ENCODE measurements at places on chromosomes 5 and 9.

DNA sequence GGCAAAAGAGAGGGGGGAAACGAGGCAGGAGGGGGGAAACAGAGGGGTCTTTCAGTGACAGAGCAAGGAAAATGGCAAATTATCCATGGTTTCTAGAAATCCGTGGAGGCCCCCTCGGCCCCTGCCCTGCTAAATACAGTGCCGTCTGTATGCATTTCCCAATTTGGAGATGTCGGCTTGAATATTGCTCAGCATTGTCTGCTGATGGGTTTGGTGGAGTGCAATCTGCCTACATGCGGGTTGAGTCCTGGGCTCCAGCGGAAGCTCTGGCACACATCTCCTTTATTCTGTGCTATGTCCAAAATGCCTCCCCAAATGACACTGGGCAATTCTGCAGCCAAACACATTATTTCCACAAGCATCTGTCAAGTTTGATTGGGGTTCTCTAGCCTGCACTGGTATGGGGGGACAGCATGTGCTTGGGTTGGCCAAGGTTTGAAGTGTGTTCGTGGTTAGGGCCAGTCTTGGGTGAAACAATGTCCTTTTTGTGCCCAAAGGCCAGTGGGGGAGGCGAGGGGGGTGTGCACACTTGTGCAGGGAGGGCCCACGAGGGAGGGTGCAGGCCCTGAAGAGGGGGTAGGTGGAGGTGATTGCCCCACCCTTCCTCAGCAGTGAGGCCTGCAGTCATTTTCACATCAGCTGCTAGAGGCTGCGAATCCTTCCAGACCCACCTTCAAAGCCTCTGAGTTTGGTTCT is 6.2 kb upstream of the NEUROG1 start:
- no peak for DNase-seq

DNA sequence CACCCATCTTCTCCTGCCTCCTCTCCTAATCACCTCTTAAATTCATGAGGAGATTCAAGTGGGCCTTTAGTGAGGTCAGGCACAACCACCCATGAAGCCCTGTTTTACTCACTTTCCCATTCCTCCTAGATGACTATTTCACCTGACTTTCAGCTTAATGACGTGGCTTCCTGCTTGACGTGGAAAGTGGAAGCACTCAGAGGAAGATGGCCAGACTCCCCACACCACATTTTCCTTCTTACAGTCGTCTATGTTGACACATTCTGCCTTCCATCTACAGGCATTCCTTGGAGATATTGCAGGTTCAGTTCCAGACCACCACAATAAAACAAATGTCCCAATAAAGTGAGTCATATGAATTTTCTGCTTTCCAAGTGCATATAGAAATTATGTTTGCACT is 146.4 kb upstream of the TAS2R1 start:
- no peak for DNase-seq

DNA sequence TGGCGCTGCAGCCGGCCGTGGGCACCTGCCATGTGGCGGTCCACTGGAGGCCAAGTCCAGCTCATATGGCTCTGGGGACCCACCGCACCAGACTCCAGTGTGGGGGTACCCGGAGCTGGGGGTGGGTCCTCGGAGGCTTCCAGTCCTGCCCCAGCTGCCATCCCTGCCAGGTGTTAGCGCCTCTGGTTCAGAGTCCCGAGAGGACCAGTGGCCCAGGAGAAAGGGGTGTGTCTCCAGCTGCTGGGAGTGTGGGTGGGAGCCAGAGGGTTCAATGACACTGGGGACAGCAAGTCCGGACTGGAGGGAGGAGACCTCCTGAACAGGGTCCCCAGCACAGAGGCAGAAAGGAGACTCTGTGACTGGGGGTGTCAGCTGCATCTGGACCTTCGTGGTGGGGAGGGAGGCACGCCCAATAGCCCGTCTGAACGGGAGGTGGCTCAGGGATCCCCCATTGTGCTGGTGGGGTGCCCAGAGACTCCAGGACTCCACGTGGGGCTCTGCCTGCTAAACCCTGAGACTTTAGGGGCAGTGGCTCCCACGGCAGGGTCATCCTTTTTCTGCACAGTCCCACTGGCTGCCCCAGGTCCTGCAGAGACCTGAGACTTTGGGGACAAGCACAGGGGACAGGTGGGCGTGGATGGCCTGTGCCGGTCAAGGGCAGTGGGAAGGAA is 2.4 kb upstream of the AHRR start:
- DNase-seq: no peak

DNA sequence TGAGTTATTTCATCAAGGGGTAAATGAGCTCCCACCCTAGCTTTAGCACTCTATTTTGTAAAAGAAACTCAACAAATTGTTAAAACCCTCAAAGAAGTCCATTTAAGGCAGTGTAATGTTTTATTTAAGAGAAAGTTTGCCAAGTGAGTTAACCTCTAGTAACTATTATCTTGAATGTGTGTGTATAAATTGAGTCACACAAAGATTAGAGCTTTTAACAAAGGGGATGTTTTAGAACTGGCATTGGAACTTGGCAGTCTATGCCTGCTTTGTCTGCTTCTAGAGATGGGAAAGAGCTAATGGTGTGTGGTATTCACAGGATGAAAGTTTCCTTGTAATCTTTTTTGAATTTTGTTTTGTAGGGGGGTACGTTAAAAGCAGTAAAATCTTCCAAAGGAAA is 33.2 kb downstream of the KDM3B start:
- no peak for DNase-seq

DNA sequence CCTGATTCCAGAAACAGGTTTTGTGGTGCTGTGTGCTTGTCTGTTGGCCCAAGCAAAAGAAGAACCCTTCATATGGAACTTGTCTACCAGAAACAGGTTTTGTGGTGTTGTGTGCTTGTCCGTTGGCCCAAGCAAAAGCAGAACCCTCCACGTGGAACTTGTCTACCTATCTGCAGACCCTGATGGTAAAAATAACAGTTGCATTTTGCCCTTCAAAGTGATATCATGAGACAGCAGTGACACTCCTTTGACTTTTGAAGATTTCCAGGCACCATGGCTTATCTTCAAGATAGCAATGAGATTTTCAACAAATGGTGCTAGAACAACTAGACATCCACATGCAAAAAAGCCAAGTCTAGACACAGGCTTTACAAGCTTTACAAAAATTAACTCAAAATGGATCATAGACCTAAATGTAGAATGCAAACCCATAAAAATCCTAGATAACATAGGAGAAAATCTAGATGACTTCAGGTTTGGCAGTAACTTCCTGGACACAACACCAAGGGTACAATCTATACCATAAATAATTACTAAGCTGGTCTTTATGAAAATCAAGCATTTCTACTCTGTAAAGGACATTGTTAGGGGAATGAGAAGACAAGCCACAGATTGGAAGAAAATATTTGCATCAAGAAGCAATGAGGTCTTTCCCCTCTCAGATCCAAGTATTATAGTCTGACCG is 16.8 kb downstream of the MACROH2A1 start:
- no peak for DNase-seq

DNA sequence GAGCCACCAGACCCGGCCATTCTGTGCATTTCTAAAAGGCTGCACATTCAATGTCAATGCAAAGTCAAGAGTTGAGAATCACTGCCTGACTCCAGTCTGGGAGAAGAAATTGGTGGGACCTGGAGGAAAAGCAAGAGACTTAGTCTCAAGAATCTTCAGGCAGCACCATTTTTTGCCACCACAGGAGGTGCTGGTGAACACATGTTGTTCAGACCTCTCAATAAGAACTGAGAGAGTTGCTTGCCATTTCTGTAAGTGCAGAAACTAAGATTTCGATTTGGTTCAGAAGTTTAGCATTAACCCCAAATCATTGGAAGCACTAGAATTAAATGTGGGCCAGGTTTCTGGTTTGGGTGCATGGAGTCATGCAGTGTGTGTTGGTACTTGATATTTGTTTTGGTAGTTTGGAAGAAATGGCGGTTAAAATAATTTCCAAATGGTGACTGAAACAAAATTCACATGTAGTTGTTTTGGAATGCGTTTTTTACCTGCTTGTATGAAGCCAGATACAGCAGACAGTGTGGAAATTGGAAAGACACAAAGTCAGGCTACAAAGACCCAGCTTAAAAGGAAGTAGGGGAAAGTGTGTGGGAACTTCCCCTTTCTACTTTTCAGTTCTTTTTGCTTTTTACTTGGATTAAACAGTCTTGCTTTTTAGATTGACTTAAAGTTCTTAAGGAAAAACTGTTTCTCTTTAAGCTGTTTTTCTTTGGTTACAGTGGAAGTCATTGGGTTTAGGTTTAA is 20.4 kb downstream of the PDE8B start:
- DNase-seq: no peak

DNA sequence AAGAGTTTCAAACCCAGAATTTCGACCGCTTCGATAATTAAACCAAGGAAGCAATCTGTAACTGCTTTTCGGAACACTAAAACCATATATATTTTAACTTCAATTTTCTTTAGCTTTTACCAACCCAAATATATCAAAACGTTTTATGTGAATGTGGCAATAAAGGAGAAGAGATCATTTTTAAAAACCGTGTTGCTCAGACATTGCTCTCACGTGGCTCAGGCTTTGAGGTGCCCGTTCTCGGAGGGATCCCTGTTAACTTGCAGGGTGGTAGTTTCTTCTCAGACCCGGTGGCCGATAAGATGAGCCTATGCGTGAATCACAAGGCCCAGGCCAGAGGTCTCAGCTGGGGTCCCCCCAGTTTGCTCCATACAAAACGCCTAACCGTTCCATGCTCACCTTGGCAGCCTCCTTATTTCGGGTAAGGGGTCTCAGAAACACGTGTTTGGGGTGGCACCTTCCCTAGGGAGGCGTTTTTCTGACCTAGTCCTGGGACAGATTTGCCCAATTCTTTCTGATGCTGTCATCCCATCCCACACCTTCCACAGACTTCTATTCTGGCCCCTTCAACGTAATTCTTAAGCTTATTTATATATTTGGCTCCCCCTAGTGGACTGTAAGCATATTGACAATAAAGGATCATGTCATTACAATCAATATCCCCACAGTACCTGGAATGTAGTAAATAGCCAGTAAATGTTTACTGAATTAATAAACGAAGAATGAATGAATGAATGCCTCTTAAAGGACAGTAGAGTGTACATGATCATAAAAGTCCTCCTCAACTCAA is 48.1 kb downstream of the THBS4 start:
- DNase-seq: no peak

- DNase-seq: peak; percentile 71
Observed at GRCh38 chr5:81393783-81394718, at the start of gene ACOT12. Gene ACOT12, minus strand, starts transcription at chr5:81394134. Its CDS starts 20 bp downstream, at chr5:81394114.

GRCh38 chr5:6708814-6709213 is 4.4 kb upstream of the TENT4A start:
- DNase-seq: no peak

GRCh38 chr5:176724472-176724871 is 77.2 kb downstream of the TSPAN17 start:
- no peak for DNase-seq

GRCh38 chr5:33306758-33307157 is 134.0 kb upstream of the TARS1 start:
- DNase-seq: no peak

GRCh38 chr5:120655828-120656435 is 191.8 kb downstream of the PRR16 start:
- no peak for DNase-seq

DNA sequence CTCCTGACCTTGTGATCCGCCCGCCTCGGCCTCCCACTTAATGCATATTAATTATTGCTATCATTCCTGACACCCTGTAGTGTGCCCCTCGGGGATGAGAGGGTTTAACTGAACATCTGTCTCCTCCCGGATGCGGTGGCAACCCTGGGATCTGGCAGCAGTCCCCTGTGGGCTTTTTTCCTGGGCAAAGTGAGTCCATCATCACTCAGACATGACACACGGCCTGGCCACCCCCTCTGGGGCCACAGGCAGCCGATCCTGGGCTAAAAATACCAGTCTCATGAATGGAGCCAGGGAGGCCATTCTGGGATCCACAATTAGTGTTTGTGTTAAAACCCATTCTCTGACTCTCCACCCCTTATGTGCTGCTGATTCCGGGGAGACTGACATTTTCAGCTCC is 161.2 kb downstream of the RGS3 start:
- DNase-seq: no peak

DNA sequence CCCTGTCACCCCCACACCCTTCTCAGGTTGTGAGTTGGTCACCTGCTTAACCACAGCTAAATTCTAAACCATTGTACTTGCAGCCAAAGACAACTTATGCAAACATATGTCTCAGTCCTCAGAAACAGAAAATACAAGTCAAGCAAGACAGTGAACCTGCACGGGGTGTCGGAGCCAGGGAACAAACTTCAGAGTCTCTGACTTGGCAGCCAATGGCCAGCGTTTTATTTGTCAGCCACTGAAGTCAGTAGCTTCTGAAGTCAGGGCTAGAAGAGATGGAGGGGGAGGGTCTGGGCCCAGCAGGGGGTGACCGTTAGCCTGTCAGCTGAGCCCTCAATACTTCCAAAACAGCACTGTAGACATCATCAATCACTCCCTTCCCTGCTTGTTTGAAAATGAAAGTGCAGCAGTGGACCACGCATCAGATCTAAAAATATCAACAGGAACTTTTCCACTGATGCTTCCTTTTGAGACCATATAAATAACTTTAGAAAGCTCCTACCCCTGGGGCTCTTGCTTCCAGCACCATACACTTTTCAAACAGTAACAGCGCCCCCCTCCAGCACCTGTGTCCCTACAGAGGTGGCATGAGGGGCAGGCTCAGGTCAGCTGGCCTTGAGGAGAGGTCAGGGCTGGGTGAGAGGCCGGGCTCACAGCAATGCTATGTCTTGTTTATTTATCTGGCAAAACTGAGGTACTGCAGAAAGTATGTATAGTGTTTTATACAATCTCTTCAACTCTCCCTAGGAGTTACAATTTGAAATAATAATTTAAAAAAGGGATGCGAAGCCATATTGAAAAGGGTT is 142.5 kb downstream of the ACER2 start:
- no peak for DNase-seq

- DNase-seq: no peak
Observed at GRCh38 chr5:96220610-96221390, 212.2 kb downstream of the PCSK1 start.

GRCh38 chr9:114674798-114675540 is 7.0 kb downstream of the TEX48 start:
- DNase-seq: no peak

DNA sequence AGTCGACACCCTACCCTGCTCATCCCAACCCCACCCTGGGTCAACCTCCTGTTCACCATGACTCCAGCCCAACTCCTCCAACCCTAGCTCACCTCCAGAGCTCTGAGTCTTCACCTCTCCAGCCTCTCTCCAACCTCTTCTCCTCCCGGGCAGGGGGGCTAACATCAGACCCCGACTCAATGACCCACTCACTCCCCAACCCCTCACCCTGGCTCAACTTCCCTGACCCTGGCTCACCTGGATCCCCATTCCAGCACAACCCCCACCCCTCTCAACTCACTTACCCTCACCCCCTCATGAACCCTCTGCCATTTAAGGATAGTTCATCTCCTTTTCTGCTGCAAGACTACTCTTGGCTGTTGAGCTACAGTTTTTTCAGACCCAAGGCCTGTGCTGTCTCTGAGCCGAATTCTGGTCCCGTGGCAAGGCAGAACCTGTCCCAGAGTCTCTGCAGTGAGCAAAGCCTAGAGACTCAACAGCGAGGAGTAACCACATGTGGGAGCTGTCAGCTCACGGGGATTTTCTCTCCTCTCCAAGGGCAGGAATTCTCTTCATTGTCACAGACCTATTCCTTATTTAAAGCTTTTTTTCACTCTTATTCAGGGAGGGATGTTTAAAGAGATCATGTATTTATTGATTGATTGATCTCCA is 29.8 kb downstream of the ANKRD33B start:
- DNase-seq: no peak

- DNase-seq: no peak
Observed at GRCh38 chr9:92440751-92441046, 16.4 kb upstream of the OMD start.

GRCh38 chr5:57406641-57407040 is 76.0 kb downstream of the ACTBL2 start:
- DNase-seq: no peak

GRCh38 chr9:27654629-27655285 is 81.5 kb upstream of the C9orf72 start:
- DNase-seq: no peak

Data from H1 (cell line).